ENCODE measurements at places on chromosomes 1 and 21. TPM values are rescaled to one million over a fixed set of nuclear protein-coding genes. Genes with fewer than 3 reads are reported as not detected.

Gene MTARC1
- polyA plus RNA-seq: 11.2 TPM

Gene ADGRB2
- polyA plus RNA-seq: 10.0 TPM

Gene CD5L
- polyA plus RNA-seq: not detected

Gene FCAMR
- not detected for polyA plus RNA-seq

DNA sequence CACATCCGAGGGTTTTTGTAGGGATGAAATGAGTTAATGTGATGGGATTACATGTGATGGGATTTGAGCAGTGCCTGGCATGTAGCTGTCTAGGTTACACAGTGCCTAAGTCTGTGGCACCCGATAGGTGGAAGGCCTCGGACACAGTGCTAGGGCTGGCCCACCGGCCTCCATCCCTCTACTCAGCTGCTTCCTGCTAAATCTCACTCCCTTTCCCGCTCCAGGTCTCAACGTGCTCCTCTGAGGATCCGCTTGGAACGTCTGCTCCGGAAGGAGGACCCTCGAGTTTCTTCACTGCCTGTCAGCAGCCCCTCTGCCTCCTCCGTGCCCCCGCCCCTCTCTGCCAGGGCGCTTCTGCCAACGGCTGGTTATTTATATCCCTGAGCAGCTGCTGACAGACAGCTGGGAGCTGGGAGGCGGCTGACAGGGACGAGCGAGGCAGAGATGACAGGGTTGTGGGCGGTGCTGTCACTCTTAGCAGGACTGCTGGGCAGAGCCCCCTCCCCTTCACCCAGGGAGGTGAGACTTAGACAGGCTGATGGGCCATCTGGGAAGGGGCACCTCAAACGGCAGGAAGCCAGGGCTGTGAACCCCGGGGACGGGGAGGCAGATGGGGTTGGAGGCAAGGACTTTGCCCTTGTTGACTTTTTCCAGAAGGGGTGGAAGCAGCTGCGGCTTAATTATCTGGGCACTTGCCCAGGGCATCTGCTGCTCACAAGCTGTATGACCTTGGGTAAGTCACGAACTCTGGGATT is 26.6 kb upstream of the LRRN2 start:
- peak; percentile 81 for DNase-seq
